ENCODE measurements at places on chromosomes 3 and 15.

DNA sequence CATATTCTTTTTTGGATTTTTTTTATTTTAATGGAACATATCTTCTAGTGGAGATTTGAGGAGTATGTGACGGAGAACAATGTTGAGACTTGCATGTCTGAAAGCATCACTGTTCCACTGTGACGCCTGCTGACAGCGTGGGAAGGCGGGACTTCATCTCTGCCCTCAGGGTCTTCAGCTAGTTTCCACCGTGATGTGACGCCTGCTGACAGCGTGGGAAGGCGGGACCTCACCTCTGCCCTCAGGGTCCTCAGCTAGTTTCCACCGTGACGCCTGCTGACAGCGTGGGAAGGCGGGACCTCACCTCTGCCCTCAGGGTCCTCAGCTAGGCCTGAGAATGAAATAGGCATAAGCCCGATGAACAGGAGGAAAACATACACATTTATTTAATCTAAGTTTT is 70.7 kb downstream of the LMLN start:
- DNase-seq: no peak

- no peak for DNase-seq
These were observed 466.6 kb downstream of the RAP2B start for GRCh38 chr3:153628591-153628990.

GRCh38 chr3:149258298-149258697 is 36.7 kb upstream of the CP start:
- no peak for DNase-seq

- DNase-seq: no peak
These were observed 181.0 kb upstream of the FEZF2 start for GRCh38 chr3:62554264-62554799.

DNA sequence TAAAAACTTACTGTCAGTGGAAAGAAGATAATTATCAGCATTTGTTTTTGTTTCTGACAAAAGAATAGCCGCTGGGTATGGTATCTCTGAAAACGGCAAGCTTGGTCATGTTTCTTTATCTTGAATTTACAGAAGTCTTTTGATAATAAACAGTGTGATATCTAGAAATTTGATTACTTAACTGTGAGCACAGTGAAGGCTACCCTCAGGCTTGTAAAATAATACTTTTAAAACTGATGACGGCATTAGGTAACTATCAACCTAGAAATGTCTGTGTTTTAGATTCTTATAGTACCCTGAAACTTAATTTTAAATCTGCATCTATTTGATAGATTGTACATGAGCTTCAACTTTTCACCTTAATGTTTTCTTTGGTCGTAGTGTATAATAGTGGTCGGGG is 43.4 kb downstream of the NSUN3 start:
- DNase-seq: no peak

- no peak for DNase-seq
These were observed 4.4 kb upstream of the IDH2 start for GRCh38 chr15:90106522-90107117.

DNA sequence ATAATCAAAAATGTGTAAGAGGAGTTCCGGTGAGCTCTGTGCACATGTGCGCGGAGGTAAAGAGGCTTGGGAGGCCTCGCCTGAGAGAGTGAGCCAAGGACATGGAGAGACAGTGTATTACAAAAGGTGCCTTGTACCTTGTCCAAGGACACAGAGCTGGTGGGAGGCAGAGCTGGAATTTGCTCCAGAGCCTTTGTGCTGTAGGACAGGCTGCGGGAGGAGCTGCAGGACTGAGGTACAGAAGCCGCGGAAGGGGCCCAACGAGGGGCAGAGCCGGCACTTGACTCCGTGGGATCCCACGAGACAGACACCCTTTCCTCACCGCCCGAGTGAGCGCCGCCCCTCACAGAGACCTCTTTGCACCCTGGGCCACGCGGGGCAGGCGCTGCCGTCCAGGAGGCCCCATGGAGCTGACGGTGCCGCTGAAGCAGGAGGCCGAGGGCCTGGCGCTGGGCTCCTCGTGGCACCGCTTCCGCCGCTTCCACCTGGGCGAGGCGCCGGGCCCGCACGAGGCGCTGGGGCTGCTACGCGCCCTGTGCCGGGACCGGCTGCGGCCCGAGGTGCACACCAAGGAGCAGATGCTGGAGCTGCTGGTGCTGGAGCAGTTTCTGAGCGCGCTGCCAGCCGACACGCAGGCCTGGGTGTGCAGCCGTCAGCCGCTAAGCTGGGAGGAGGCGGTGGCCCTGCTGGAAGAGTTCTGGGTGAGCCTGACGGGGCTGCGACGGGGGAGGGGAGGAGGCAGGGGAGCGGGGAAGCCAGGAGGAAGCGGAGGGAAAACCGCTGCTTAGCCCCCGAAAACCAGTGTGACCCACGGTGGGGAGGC is 68.7 kb downstream of the SLTM start:
- DNase-seq: peak; percentile 30

DNA sequence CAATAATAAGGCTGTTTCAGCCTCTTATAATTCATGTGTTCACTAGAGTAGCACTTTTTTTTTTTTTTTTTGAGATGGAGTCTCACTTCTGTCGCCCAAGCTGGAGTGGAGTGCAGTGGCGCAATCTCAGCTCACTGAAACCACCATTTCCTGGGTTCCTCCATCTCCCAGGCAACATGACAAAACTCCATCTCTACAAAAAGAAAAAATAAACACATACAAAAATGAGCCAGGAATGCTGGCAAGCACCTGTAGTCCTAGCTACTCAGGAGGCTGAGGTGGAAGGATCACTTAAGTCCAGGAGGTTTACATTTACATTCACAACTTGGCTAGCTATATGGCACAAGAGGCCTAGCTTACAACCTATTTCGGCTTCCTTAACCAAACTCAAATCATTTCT is 6.8 kb downstream of the USP4 start:
- DNase-seq: no peak

DNA sequence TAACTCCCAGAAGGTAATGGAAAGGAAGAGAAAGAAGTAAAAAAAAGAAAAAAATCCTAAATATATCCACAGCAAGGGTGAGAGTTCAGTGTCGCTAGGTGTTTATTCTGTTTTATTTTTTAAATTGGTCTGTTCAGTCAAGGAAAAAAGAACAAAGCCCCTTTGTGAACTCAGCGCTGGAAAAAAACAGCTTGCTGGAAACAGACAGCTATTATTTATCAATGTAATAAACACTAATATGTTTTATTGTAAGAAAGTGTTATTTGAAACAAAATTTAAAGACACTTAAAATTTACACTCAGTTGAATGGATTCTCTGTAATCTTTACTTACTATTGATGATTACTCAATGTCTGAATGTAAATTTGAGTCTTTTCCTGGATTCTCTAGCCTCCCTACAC is 32.3 kb upstream of the LEKR1 start:
- no peak for DNase-seq

DNA sequence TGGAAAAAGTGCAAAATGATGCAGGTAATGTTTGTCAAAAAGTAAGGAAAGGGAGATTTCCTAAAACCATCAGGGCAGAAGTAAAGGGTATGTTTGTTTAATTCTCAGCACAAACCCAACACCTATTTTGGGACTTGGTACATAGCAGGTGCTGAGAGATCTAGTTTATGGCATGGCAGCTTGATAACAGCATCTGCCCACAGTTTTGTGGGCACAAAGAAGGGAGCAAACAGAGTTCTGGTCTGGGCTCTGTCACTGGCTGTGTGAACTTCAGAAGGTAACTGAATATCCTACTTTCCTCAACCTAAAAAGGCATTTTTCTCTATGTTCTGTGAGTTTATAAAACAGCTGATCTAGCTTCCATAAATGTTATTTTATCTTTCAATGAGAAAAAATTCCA is 141.6 kb downstream of the PLCH1 start:
- no peak for DNase-seq

DNA sequence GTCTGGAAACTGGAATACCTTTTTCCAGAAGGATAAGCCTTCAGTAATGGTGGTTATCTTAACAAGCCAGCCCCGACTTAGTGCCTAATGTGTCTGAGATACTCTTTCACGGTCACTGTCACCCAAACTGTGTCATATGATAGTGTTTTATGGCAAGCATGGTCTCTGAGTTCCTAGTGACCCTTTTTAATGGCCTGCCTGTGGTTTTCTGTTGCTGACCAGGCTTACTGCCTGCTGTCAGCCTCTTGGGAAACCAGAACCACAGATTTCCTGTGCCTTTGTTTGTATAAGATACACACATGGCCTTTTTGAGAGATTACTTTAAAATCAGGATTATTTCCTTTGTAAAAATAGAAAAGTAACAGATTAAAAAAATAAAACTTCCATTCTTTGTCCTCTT is 22.4 kb downstream of the HPS3 start:
- no peak for DNase-seq

GRCh38 chr3:4426782-4427344 is 40.2 kb downstream of the SUMF1 start:
- DNase-seq: no peak

GRCh38 chr3:108085370-108085769 is 5.5 kb downstream of the CD47 start:
- no peak for DNase-seq

DNA sequence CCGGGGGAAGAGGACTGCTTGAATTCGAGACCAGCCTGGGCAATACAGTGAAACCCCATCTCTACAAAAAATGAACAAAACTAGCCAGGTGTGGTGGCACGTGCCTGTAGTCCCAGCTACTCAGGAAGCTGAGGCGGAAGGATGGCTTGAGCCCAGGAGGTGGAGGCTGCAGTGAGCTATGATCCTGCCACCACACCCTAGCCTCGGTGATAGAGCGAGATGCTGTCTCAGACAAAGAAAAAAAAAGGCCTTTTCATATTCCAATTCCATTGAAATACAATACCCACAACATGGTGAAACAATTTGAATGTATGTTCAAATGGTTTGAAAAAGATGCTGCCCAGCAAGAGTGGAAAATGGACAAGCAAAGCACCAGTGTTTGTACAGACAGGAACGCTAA is 61.8 kb upstream of the ZNF148 start:
- DNase-seq: no peak

DNA sequence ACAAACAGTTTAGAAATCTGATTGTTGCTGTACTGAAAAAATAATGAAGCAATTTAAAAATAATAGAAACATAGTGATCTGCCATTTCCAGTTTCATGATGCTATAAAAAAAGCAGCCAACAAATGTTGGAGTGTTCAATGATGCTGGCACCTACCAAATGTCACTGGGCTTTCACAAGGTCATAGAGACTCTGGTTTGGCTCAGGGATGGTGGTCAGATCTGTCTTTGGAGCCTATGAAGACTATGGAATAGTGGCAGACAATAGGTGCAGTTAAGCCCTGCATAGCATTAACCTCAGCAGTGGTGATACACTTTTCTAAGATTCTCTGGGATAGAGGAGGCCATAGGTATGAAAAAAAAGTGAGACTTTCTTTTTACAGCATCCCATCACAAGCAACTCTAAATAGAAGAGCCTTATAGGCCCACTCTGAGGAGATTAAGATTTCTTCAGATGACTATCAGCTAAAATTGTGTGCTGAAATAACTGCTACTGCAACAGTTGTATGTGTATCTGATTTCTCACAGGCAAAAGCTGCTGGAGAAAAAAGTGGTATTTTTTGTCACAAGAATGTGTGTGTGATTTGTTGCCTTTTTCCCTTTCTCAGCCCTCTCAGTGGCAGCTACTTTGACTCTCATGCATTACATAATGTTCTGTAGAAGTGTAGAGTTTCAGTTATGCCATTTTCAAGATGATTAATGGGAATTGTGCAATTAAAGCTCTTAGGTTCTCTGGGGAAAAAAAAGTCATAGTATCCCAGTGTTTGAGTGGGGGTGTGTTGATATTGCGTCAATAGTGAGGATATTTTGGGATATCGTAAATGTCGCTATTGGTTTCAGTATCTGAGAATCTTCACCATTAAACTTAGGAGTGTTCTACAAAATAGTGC is 137.4 kb downstream of the MBNL1 start:
- DNase-seq: no peak

DNA sequence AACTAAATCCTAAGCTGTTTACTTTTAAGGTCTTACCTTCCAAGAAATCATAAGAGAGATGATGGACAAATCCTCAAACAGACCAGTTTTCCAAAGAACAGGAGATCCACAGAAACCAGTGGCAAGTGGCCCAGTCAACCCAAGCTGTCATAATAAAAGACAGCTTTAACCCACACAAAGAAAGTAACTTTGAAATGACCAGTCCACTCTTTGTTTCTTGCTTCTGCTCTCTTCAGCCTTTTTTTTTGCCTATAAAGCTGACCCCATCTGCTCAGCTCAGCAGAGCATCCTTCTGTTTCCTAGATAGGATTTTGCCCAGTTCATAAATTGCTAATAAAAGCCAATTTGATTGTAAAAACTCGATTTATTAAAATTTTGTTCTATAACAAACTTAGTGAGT is 299.4 kb downstream of the OXSM start:
- no peak for DNase-seq

GRCh38 chr3:155741101-155741500 is 3.8 kb downstream of the PLCH1 start:
- peak; percentile 29 for DNase-seq

DNA sequence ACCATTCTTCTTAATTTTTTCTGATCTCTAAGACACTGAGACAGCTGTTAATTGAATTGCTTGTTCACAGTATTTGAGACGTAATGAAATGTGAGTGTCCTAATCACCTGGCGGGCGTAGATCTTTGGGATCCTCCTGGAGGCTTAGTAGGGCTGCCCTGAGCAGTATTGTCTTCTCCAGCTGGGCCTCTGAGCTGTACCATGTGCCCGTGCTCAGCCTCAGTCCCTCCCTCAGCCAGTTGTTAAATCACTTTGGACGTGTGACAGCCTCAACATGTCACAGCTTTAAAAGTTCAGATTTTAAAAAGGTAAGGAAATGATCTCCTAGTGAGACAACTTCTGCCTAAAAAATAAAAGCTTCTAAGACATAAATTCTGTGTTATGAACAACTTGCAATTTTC is 35.5 kb downstream of the IGF1R start:
- DNase-seq: no peak

DNA sequence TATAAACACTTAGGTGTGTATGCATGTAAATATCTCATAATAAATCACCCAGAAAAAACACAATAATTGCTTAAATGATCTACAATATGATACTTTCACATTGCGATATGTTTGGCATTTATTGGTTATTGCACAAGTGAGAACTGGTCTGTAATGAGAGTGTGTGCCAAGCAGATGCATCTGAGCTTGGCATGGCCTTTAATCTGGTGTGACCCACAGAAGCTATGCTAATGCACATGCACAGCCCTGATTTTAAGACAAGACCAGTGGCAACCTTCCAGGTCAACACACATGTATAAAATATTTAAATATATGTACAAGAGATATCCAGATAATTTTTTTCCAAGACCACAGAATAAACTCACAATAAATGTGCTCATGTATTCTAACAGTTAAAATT is 42.7 kb downstream of the C2CD4A start:
- DNase-seq: no peak

Measured in thyroid gland (tissue), 4 donors.